ENCODE measurements at places on chromosomes 1 and 21.

DNA sequence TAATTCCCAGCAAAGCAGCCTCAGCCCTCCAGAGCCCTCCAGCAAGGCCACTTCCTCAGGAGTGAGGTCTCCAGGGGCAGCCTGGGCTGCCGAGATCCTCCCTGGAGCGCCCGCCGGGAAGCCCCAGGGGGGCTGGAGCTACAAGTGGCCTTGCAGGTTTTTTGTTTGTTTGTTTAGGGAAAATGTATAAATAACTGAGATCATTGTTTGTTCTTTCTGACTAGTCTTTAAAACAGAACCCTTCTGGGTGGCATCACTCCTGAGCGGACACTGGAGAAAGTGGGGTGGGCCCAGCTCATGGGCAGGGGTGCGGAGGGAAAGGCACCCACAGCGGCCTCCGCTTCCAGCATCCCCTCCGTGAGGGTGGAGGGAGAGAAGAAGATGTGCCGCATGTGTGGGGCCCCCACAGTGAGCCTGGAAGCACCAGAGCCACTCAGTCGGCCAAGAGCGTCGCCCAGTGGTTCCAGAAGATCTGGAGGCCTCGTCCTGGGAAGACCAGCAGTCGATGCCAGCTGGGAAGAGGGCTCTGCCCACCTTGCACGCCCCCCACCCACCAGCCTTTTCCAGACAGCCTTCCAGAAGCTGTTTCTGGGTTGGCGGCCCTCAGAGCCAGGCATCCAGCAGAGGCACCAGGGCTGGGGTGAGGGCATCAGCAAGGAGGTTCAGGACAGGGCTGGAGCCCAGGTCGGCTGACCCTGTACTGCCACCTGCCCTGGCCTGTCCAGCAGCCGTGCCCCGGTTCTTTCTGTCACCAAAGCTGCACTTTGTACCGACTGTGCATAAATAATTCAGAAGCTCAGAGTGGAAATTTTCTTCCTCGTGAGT, 34.6 kb downstream of the TFF3 start:
- DNase-seq, result no peak

- DNase-seq, result no peak
Measured at GRCh38 chr1:22105611-22106207, 37.2 kb downstream of the WNT4 start.

DNA sequence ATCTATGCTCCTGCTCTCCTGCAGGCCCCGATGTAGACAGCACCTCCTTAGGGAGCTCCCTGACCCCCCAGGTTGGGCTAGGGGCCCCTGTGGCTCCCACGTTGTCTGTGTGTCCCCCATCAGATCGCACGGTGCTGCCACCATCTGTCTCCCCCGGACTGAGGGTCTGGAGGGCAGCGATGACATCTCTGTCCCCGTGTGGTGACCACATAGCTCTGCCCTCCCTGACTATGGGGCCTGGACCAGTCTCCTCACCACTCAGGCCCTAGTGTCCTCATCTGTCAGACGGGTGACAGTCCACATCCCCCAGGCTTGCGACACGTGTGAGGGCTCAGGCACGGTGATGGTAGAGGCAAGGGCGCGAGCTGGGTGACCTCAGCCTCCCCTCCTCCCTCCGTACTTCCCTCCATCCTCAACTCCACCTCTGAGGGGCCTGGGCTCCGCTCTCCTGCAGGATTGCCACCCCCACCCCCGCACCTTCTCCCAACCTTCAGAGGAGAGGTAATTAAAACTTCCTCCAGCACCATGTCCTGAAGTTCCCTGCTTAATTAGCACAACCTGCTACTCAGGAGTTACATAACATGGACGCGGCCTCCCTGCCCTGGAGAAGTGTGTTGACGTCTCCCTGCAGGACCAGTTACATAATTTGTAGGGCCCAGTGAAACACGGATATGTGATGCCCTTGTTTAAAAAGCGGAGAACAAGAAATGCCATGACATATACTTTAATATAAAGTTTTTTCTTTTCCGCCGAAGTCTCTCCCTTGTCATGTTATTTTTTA, 288.2 kb downstream of the PTPRU start:
- no peak for DNase-seq

GRCh38 chr1:236066828-236067386, 2.0 kb upstream of the NID1 start:
- DNase-seq, result peak; percentile 48

DNA sequence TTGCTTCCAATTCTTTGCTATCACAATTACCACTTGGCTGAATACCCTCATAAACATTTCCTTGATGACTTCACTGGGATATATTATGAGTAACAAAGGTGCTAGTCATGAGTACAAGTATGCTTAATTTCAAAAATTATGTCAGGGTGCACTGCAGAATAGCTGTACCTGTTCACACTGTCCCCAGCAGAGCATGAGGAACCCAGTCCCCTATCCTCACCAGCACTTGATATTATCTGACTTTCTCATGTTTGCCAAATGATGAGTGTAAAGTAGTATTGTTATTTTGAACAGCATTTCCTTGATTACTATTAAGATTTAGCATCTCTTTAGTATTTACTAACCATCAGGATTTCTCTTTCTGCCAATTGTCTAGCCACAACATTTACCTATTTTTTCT, 33.5 kb upstream of the TNFSF4 start:
- no peak for DNase-seq

- DNase-seq, result peak; percentile 91
Measured at GRCh38 chr1:24018611-24019580, 38.8 kb upstream of the SRSF10 start.

DNA sequence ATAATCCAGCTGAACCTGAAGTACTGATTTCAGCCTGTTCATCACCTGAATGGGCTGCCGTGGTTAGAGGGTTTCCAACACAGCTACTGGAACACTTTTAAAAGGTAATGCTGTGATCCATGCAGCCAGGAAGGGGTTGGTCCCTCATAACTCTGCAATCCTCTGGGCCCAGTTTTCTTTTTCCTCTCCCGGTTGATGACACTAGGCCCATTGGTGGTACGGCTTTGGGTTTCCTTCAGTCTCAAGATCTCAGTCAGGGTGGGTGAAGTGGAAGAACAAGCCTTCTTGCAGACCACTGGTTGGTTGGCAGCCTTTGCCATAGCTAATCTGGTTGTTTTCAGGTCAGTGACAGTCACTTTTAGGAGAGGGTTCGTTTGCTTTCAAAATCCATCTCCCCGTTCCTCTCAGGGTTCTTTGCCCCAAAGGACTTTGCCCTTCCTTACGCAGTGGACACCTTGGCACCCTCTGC, 502 bp upstream of the SLC35A3 start:
- no peak for DNase-seq

- no peak for DNase-seq
Measured at GRCh38 chr1:18118078-18118477, 10.5 kb downstream of the IGSF21 start.

- DNase-seq, result no peak
Measured at GRCh38 chr1:116111524-116112021, 374 bp downstream of the MAB21L3 start.

DNA sequence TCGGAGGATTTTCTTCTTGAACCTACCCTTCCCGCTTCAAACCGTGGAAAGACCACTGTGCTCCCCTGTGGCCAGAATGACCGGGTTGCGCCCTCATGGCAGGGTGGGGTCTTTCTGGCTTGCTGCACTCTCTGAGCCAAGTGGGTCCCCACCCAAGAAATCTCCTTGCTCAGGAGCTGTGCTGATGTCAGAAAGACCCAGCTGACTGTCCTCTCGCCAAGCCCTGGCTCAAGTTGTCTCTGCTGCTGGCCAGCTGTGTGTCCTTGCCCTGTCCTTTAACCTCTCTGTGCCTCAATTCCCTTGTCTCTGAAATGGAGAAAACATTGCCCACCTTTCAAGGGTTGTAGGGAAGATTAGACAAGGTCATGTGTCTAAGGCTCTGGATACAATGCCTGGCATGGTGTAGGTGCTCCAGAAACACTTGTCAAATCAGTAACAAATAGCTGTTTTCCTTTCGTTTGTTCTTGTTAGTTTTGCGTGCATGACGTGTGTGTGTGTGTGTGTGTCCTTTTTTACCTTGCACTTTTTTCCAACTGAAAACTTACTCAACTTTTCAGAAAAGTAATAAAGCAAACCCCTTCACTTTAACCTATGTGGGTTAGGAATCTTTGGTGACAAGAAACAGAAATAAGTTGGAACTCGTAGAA, 41.1 kb upstream of the RPL11 start:
- DNase-seq, result no peak

DNA sequence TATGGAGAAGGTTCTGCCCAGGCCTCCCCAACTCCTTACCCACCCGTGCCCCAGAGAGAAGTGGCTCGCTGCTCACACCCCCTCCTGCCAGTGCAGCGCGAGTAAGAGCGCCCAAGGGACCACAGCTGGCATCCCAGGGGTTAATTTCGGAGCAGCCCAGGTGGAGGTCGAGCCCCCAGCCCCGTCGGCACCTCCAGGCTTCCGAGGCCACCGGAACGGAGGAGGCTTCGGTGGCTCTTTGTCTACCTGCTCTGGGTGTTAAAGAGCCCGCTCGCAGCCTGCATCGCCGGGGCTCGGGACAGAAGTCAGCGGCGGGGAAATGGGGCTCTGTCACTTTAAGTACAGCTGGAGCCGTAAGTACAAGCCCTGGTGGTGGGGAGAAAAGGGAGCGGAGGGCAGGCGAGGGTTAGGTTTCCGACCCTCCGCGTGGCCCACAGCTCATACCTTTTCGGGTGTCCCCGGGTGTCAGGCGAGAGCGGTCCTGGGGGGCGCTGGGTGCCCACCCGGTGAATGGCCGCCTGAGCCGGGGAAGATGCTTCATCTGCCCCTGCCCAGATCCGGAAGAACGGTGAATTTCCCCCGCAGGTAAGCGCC, 89.4 kb upstream of the IPO9 start:
- peak; percentile 74 for DNase-seq

- no peak for DNase-seq
Measured at GRCh38 chr1:42674214-42674613, 8.0 kb upstream of the YBX1 start.

DNA sequence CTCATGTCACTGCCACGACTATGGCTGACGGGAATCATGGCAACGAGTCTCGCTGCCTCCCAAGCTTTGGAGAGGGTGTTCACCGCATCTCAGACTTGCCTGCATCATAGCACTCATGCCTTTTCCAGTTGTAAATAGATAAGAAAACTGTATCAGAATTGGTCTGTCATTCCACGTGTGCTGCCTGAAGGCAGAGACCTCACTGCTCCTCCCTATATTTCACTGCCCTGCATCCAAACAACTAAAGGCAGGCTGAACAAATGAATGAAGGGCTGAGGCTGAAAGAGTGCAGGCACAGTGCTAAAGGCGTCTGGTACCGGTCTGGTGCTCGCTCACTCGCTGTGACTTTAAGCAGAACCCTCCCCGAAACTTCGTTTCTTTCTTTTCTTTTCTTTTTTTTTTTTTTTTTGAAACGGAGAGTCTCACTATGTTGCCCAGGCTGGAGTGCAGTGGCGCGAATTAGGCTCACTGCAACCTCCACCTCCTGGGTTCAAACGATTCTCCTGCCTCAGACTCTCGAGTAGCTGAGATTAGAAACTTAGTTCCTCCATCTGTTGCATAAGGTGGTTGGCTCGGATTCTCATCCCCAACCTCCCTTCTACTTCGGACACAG, 542 bp downstream of the EIF2B3 start:
- no peak for DNase-seq

DNA sequence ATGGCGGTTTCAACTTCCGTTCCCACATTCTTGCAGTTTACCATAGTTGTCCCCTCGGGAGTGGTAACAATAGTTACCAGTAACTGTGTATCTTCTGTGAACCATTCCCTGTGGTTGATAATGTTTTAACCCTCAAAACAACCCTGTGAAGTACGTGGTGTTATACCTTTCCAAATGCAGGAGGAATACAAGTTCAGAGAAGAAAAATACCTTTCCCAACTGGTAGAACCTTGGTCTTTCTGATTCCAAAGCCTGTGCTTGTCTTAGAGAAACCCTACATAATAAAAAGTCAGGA, 789 bp downstream of the BTF3L4 start:
- no peak for DNase-seq

GRCh38 chr21:31332525-31332924, 11.5 kb downstream of the TIAM1 start:
- DNase-seq, result no peak

- DNase-seq, result no peak
Measured at GRCh38 chr1:154495496-154496273, 6.3 kb upstream of the TDRD10 start.

- DNase-seq, result no peak
Measured at GRCh38 chr1:114337417-114337816, 173.6 kb downstream of the TRIM33 start.

DNA sequence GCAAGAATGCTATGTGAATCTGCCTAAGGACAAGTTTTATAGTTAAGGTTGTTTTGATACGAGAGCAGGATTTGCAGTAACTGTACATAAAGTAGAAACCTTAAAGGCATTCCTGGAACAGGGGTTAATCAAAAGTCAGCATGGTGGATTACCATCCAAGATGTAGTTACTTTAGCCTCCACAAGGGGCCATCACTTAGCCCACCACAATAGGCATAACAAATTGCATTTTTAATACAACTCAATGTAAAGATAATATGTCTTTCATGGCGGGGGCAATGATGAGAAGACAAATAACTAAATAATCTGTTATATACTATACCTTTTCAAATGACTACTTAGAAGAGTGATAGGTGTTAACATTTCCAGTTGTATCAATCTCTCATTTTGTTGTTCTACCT, 611.2 kb upstream of the ADGRL4 start:
- DNase-seq, result no peak

DNA sequence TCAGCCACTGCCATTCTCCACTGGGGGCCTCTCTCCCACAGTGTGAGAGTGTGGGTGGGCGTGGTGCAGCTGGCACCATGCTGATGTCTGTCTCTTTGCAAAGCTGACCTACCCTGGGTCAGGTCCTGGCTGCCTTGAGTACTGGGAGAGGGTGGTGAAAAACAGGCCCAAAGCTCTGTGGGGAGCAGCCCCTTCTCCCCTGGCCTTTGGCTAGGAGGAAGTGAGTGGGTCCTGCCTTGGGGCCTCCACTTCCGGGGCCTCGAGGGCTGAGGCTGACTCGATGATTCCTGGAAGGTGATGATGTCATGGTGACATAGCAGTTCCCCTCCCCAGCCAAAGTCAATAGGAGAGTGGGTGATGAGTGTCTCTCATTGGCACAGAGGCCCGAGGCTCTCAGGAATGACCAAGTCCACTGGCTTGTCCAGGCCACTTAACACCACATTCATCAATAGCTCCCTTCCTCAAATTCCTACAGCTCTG, 53.0 kb downstream of the IER5 start:
- DNase-seq, result no peak

- no peak for DNase-seq
Measured at GRCh38 chr21:45253180-45253579, 34.5 kb downstream of the POFUT2 start.

GRCh38 chr1:239819096-239819495, 272.6 kb upstream of the FMN2 start:
- no peak for DNase-seq

DNA sequence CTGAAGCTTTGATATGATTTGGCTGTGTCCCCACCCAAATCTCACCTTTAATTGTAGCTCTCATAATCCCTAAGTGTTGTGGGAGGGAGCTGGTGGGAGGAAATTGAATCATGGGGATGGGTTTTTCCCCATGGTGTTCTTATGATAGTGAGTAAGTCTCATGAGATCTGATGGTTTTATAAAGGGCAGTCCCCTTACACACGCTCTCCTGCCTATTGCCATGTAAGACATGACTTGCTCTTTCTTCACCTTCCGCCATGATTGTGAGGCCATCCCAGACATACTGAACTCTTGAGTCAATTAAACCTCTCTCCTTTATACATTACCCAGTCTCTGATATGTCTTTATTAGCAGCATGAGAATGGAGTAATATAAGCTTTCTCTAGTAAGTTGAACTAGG, 261.9 kb downstream of the HLX start:
- DNase-seq, result no peak

GRCh38 chr1:234515821-234516241, 36.9 kb upstream of the TARBP1 start:
- no peak for DNase-seq

All from mucosa of descending colon (tissue), 3 donors.